ENCODE measurements at places on chromosomes 6 and 20.

DNA sequence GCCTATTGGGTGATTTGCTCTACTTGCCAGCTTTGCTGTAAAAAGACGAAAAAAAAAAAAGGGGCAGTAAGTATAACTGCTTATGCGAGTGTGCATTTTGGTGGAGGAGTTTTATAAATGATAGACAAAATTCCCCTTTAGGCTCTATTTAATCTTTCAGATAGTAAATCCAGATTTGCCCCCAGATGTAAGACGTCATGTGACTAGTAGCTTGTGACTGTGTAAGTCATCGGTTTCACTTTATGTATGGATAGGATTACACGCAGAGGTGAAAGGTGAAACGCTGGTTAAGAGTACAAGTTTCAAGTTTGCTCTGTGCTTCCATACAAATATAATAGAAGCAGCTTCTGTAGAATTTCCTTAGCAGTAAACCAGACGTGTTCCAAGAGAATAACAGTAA lies 7.9 kb downstream of the RAB32 start:
- DNase-seq: no peak

DNA sequence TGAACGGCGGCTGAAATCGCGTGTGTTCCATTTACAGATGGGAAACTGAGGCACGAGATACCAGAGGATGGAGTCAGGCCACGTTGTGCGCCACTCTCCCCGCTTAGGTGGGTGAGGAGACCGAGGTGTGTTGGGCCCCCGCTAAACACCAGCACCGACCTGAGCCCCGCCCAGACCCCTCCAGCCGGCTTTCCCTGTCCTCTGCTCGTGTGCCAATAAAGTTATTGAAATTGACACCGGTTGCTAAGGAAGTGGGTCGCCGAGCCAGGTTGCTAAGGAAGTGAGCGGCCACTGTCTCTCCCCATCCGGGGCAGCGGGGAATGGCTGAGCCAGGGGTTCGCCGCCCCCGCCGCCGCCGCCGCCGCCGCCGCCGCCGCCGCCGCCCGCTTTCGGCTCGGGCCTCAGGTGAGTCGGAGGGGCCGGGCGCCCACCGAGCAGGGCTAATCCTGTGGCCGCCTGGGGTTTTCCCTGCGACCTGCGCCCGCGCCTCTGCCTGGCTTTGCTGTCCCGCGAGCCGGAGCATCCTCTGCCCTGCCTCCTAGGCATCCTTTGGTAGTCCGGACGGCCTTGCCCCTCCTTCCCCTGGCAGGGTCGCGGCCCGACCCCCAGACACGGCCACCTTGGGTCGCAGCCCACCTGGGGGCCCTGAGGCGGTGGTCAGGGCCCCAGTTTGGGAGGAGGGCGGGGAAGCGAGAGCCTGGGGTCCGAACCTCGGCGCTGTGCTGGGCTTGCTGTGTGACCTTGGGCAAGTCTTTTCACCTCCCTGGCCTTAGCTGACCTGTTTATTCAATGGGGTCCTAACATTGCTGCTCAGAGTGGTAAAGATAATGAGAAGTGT lies at the start of gene KIF3B:
TSS of gene KIF3B (plus strand) at position 291 of the 838 bp plus-strand sequence. CDS start 32,127 bp downstream, outside the sequence.
- peak; percentile 92 for DNase-seq

DNA sequence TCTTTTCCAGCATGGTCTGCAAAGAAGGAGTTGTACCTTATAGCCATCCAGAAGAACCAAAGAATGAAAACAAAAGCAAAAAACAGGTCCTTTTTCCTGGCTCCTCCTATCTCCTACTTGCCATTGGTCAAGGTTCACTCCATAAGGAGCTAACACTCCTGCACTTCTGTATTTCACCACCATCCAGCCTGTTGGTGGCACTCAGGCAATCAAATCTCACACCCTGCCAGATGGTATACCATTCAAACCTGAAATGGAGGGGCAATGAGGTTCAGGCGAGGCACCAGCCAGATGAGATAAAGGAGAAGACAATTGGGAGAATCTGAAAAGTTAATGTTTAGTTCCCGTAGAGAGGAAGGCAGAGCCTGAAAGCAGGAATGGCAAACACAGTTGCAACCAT lies 203.8 kb downstream of the ALDH8A1 start:
- no peak for DNase-seq

DNA sequence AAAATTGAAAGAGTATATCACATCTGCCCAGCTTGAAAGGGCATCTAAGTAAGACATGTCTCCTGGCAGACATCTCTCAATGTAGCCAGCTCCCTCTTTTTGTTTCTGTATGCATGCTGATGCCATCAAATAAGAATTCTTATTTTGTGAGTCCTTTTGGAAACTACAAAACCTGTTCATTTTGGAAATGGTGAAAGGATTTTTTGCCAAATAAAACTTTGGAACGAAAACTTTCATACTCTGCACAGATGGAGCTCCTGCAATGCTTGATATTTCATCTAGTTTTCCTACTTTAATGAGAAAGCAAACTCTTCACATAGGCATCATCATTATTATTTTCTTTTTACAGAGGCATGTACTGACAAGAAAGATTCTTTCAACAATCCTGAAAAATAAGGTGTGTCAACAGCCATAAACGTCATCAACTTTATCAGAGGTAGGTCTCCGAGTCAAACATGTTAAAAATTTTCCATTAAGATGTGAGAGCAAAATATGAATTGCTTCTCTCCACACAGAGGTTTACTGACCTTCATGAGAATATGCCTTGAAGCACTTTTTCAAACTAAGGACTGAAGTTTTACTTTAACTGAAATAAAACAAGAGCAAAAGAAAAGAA lies 26.2 kb upstream of the CMTR1 start:
- DNase-seq: no peak

GRCh38 chr6:165652766-165653165 lies 10.3 kb downstream of the PDE10A start:
- no peak for DNase-seq

DNA sequence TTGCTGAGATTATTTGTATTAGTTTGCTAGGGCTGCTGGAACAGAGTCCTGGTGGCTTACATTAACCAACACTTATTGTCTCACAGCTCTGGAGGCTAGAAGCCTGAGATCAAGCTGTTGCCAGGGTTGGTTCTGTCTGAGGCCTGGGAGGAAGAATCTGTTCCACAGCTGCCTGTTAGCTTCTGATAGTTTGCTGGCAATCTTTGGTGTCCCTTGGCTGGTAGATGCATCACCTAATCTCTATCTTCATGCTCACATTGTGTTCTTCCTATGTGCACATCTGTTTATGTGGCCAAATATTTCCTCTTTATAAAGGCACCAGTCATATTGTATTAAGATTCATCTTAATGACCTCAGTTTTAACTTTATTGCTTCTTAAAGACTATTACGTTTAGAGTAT lies 19.5 kb downstream of the SF3B5 start:
- no peak for DNase-seq

DNA sequence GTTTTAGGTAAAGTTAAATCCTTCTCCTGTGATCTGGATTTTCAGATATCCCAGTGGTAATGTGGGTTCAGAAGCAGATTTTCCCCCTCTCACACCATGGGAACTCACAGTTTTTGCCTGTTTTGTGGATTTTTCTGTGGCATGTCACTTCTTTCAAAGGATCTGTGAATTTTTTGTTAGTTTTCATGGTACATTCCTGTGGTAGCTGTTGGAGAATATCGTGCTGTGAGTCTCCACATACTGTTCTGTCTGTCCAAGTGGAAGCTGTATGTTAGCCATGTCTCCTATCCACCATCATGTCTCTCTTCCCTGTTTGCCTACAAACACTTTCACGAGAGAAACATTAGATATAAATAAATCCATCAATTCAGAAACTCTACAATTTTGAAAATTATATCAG lies 378.7 kb upstream of the ADGRB3 start:
- no peak for DNase-seq

GRCh38 chr6:110284855-110285254 lies 73.3 kb downstream of the METTL24 start:
- no peak for DNase-seq

DNA sequence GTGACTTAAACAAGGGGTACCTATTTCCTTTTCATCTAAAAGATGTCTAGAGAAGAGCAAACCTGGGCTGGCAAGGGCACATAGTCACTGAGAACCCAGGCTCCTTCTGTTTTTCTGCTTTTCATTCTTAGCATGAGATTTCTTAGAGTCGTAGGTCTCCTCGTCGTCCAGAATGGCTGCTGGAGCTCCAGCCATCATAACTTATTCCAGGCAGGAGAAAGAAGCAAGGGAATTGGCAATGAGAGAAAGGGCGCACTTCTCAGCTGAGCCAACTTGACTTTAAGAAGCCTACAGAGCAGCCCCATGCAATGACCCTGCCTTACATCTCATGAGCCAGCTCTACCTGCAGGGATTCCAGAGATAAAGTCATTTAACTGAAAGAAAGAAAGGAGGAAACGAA lies 213.4 kb downstream of the BMP7 start:
- DNase-seq: no peak

- no peak for DNase-seq
Observed at GRCh38 chr20:46563170-46563859, 12.9 kb upstream of the OCSTAMP start.

- DNase-seq: no peak
Observed at GRCh38 chr20:668638-669037, 7.0 kb downstream of the SCRT2 start.

DNA sequence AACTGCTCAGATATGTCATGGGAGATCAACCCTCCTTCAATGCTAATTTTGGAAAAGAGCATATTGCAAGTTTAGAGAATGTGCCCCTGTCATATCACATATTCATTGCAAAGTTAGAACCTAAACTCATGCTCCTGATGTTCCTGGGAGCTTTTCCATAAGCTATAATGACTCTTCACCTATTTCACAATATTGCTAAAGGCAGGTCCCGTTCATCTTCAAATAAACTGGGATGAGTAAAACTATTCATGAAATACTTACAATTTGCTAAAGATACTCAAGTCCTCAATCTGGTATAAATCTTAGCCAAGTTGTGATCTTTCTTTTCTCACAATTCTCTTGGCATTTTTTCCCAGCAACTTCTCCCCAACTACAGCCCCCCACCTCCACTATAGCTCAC lies 121.7 kb upstream of the TNFAIP3 start:
- no peak for DNase-seq

DNA sequence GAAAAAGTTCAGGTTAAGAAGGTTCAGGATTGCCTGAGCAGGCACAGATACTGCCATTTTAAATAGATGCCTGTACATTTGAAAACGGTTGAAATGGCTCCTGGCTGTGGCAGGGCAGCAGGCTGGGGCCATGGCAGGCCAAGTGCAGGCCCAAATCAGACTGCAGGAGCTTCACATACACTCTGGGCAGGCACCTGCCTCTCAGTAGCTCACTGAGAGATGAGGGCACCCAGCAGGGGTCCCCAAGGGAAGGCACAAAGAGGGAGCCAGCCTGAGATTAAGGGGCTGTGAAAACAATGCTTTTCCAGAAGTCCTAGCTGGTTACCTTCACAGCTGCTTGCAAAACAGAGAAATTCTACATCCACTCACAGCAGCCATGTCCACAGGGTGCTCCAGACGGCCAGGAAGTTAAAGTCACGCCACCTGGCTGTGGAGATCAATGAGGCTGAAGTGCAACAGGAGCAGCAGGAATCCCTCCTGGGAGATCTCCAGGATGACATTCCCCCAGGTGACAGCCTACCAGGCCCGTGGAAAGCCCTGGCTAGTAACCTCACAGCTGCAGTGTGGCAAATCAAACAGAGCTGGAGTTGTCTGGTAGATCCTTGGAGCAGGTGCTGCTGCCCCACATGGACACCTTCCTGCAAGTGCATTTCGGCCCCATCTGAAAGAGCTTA lies 6.2 kb upstream of the RAET1E start:
- no peak for DNase-seq

DNA sequence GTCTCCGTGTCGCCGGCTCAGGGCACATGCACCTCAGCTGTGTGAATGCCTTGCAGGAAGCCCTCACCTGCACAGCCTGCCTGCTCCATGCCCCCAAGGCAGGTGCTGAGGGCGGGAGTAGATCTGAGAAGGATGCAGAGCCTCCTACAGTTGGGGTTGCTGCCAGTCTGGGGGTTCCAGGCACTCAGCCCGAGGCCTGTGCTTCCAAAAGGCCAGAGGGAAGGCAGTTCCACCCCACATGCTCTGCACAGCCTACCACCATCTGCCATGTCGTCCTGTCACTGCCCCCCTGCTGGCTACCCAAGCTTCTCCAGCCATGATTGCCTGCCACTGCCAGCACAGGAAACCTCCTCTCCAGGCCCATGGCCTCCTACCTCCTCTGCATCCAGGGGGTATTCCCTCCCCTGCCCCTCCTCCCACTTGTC lies 19.3 kb downstream of the ACSS1 start:
- DNase-seq: no peak

- no peak for DNase-seq
Observed at GRCh38 chr6:159830501-159831372, 30.7 kb downstream of the PNLDC1 start.

GRCh38 chr20:51541189-51542032 lies 1.1 kb downstream of the NFATC2 start:
- peak; percentile 88 for DNase-seq

DNA sequence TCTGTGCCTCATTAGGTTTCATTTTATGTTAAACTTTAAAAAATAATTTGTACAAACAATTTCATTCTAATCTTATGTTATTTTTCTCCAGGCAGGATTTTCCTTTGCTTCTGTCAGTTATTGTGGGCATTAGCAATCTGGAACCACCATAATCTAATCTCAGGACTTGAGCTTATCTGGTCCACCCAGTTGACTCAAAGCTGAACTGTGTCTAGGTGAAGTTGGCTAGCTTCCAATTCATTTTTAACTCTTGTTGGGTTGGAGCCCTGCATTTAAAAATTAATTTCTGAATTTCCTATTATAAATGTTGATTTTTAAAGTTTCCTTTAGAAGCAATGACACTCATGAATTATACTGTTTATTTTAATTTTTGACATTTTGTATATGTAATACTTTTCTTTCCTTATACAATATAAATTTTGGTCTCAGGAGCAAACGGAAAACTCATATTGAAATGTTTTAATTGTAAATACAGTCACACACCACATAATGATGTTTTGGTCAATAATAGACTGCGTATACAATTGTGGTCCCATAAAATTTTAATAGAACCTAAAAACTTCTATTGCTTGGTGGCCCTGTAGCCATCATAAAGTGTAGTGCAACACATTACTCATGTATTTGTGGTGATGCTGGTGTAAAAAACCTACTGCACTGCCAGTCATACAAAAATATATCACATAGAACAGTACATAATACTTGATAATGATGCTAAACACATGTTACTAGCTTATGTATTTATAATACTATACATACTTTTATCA lies 121.3 kb downstream of the CLVS2 start:
- no peak for DNase-seq

GRCh38 chr6:137698636-137699030 lies 168.4 kb upstream of the TNFAIP3 start:
- peak; percentile 12 for DNase-seq
